ENCODE measurements at places on chromosomes 1 and 21.

GRCh38 chr1:186482661-186483255 lies 21.8 kb upstream of the PDC start:
- DNase-seq = peak; percentile 77

DNA sequence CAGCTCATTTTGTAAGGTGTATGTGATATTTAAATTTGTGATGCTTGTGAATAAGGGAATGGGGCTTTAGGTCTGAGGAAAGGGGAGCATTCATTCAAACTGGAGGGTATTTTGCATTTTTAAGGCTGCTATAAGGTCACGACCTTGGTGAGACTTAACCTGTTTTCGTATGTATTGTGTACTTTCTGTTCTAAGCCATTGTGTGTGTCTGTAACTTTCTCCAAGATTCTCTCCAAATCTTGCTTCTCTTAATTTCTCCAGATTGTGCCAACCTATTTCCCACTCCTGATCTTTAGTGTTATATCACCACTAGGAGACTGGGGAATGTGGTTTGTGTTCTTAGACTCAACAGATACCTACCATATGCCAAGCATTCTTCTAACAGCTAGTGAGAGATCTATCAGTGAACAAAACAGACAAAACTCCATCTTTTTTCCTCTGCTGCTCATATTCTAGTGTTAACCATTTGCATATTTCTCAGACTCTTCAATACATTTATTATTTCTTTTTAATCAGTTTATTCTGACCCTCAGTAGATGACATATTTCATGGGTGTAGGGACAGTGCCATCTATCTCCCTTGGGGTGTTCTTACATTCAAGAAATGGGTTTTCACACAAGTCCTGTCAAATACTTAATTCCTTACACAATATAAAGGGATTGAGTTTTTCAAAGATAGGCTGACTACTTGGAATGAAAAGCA lies 27.5 kb downstream of the ATP1B1 start:
- DNase-seq = no peak

DNA sequence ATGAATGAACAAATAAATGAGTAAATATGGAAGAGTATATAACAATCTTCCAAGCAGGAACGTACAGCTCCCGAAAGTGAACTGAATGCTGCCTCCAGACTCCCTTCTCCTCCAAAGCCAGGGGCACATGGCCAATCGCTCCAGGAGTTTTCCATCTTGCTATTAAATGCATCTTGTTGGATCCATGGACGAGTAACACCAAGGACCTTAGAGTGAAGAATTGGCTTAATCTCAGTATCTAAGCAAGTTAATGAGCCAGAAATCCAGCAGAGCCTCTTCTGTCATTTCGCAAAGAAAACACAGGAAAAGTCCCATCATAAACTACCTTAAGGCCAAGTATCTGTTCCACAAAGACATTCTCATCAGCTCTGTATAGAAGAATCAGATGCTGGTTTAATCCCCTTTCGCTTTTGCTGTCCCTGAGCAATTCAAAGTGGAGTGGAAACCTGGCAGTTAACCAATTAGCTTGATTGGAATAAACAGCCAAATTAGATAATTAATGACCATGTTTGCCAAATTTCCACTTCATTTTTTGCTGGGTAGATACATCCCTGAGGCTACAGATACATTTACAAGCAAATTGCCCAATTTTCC lies 116.0 kb downstream of the MIS18A start:
- DNase-seq = no peak

DNA sequence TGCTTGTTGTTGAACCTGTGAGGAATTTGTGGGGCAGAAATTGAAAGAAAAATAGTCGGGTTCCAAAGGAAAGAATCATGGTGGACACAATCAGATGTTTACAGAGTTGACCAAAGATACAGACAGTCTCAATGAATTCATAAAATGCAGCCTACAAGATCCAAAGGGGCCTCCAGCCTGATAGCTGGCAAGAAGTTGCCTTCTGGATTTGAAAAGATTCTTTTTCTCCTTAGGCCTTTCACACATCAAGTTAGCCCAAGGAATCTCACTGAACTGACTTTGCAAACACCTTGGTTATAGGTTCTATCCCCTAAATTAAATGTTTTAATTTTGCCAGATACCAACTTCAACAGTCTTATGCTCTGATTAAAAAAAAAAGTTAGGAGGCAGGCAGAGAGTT lies 21.5 kb downstream of the SLAMF1 start:
- DNase-seq = no peak

GRCh38 chr1:21242846-21243245 lies 47.4 kb downstream of the ECE1 start:
- DNase-seq = no peak

GRCh38 chr1:218521414-218522169 lies 176.5 kb downstream of the TGFB2 start:
- DNase-seq = peak; percentile 36

DNA sequence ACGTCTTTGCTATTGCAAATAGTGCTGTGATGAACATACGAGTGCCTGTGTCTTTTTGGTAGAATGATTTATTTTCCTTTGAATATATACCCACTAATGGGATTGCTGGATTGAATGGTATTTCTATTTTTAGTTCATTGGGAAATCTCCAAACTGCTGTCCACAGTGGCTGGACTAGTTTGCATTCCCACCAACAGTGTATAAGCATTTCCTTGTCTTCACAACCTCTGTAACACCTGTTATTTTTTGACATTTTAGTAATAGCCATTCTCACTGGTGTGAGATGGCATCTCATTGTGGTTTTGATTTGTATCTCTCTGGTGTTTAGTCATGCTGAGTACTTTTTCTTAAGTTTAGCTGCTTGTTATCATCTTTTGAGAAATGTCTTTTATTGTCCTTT lies 215.0 kb downstream of the FMN2 start:
- DNase-seq = no peak

- no peak for DNase-seq
These were observed 1.3 kb downstream of the TACSTD2 start for GRCh38 chr1:58575551-58576324.

- DNase-seq = no peak
These were observed 58.0 kb downstream of the PGM1 start for GRCh38 chr1:63651161-63651701.

GRCh38 chr1:230568008-230568407 lies 74.3 kb upstream of the COG2 start:
- DNase-seq = no peak

DNA sequence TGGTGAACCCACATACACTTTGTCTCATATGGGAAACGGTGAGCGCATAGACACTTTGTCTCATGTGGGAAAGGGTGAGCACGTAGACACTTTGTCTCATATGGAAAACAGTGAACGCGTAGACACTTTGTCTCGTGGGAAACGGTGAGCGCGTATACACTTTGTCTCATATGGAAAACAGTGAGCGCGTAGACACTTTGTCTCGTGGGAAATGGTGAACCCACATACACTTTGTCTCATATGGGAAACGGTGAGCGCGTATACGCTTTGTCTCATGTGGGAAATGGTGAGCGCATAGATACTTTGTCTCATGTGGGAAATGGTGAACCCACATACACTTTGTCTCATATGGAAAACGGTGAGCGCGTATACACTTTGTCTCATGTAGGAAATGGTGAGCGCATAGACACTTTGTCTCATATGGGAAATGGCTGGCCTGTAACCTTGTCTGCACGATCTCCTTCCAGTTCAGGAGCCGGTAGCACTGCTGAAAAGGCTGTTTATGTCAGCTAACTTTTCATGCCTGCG lies 50.7 kb upstream of the TRAPPC10 start:
- DNase-seq = no peak

DNA sequence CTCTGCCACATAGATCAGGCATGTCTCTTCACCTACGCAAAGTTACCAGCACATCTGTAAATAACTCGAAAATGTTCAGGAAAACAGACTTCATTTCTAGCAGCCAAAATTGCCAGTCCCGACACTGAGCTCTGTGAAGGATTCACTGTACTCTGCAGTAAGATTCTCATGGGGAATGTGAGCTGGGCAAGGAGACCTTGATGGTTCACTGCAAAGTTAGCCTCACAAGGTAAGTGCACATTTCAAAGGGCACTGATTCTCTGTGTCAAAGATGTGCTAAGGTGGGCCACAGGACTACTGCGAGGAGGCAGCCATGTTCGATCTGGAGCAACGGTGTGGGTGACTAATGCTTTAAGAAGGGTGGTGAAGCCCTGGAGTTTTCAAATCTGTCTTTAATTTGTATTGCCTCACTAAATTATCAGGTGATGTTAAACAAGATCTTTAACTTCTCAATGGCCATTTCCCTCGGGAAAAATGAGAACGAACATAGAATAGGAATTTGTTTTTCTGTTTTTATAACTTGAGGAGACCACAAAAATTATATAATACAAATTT lies 25.2 kb downstream of the STPG1 start:
- peak; percentile 81 for DNase-seq
